Coronary artery (tissue), 2 donors: ENCODE measurements at places on chromosomes 4 and X.

DNA sequence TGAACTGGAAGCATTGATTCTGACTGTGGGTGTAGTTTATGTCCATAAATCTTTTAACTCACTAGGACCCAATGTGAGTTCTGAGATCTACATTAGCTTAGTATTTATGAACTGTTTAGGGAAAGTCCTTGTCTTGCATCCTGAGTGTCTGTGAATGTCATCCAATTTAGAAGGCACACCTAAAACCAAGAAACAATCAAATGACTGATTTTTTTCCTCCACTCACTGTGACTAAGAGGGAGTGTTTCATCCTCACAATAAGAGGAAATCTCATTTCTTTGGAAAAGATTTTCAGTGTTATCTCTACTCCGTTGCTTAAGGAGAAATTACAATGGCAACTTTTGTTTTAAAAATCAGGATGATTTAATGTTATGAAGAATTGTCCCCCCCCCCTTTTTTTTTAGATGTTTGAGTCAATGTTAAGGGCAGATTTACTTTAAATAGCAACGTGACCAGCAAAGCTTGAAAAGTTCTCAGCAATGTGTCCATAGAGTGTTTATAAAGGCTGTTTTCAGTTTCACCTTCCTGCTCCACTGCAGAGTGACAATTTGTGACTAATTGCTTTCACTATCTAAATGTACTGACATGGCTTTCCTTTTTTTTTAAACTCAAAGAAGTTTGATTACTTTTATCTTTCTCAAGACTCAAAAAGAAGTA lies 173.0 kb downstream of the SPCS3 start:
- DNase-seq = no peak

GRCh38 chrX:97374266-97374665 lies 490.6 kb downstream of the RPA4 start:
- no peak for DNase-seq

GRCh38 chr4:19366916-19367315 lies 884.8 kb upstream of the SLIT2 start:
- DNase-seq = no peak

DNA sequence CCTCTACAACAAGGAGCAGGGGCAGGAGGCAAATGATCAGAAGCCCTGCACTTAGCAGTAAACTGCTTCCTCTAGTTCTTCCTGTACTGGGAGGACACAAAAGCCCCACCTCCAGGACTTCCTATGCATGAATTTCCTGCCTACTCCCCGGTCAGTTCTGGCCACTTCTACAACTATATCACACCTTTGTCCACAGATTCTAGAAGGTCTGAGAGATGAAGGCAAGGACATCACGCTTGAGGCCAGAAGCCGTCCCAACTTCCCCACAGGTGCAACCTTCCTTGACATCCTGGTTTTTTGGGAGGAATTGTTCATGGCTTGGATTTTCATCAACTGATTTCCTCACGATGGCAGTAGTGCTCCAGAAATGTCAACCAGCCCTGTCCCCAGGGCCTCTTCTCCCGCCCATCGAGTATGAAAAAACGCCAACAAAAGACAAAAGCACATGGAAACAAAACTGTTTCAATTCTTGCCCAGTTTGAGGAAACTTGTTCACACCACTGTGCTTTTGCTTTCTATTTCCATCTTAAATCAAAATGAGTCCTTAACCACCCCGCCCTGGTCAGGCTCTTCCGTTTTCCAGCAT lies 206.5 kb upstream of the STK26 start:
- DNase-seq = no peak

DNA sequence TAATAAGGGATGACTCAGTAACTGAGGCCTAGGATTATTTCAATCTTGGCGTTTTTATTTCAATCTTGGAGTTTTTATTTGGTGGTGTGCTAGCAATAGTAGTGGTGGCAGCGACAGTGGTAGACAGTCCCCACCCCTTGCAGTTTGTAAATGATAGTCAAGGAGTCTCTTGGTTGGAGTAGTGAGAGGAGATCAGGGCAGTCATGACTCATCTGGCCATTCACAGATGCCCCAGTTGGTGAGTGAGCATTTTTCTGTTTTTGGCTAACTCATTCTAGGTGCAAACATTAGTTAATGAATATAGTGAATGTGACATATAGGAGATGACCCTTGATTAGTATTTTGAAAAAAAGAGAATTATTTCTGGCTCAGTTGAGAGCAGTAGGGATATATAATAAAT lies 93.5 kb upstream of the ADAD1 start:
- DNase-seq = no peak

- DNase-seq = no peak
Observed at GRCh38 chr4:183448436-183448835, 4.0 kb downstream of the CDKN2AIP start.

- no peak for DNase-seq
Observed at GRCh38 chr4:74262522-74262921, 45.7 kb upstream of the EPGN start.

DNA sequence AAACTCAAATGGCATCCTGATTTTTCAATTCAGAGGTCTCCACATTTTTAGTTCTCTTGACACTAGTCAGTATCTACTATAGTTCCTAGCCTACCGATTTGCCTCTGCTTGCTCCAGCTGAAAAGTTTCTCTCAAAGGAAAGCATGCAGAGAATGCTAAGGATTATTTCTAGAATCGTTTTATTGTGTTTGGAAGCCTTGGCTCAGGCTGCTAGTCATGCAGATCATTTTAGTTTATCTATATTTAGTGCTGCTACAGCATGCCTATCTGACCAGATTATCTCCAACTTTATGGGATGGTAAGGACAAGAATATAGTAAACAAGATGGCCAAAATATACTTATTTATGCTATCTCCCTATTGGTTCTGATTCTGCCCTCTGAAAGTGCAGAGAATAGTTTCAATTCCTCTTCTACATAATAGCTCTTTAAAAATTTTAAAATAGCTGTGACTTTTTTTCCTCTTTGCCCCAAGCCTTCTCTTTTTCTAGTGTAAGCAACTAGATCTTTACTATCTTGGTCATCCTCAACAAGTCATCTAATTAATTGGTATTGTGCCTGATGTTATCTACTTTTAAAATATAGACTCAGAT lies 15.7 kb upstream of the DRP2 start:
- DNase-seq = no peak

DNA sequence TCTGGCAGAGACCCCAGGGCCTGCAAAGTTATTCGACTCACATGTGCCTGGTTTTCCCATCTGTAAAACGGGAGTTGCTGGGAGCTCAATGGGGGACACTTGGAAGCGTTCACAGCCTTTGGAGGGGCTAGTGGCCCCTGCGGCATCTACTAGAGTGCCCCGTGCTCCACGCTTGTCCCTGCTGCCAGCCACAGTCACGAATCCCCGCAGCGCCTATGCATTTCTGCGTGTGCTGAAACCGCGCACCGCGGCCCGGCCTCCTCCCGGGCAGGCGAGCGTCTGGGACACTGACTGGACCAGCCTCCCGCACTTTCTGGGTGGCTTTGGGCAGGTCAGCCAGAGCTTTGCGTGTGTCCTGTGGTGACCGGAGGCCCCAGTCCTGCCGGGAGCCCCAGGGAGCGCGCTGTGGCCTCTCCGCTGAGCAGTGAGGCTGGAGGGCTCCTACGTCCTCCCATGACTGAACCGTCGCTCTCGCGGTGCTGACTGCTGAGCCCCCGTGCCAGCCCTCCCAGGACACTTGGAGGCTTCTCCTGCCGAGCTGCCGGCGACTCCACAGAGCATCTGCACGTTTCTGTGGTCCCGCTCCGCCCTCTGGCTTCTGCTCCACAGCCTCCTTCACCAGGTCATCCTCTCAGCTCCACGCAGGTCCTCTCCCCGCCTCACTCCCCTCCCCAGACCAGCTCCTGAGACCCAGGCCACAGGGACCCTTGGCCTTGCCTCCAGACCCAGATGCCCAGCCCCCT lies 36.3 kb downstream of the PIGG start:
- DNase-seq = no peak

GRCh38 chr4:114077610-114078009 lies 98.2 kb upstream of the ARSJ start:
- no peak for DNase-seq

DNA sequence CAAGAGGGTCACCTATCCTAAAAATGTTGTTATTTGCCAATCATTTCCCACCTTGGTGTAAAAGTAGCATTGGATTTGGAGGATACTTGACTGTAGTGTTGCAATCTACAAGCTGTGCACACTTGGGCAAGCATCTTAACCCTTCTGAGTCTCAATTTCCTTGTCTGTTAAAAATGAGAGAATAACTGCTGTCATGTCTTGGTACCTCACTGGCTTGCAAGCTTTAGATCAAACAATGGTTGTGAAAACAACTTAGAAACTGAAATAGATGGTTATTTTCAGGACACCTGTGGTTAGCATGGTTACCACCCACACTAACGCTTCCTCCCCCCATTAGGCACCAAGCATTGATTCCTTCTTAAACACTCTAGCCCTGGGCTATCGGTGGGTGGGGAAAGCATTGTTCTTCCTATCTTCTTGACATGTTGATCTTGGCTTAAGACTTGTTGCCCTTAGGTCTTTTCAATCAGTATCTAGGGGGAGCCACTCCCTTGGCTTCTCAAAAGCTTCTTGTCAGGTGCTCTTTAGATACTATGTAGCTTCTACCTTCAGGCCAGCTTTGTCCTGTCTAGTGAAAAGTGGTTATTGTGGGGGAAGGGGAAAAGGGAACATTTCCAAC lies 10.6 kb upstream of the AMOT start:
- DNase-seq = no peak

DNA sequence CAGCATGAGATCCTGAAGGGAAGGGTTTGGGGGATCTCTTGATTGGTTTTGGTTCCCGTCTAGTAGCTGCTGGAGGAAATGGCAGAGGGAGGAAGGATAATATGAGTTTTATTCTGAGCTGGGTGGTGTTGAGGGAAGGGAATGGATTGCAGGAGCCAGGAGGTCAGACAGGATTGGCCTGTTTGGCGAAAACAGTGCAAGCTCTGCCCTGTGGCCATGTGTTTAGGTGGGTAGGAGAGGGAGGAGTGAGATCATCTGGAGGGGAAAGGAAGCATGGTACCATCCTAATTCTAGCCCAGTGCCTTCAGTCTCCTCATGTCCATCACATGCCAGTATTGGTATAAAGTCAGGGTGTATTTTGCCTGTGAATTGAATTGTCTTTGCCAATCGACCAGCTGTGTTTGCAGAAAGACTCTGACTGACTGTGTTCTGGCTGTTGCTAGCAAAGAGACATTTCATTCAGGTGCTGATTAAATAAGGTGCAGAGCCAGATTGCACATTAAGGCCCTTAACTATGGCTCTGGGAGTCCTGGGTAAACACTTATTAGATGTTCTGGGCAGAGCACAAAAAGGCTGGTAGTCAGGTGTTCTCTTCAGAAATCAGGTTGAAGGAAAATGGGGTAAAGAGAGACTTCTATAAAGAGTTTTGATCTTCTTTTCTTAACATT lies 10.0 kb downstream of the TMEM164 start:
- DNase-seq = no peak

DNA sequence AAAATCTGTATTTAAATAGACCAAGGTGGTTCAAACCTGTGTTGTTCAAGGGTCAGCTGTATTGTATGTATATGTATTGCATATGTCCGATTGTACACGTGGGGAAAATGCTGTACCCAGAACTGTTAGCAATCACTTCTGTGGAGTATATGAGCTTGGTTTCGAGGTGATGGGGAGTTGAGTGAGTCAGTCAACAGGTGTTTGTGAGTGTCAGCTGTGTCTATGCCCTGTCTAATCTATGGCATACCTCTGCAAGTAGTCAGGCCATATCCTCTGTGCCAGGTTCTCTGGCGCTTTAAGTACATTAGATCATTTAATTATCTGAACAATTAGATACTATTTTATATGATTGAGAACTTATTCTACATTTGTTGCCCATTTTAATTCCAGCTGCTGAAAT lies 7.4 kb downstream of the ZRSR2 start:
- no peak for DNase-seq

DNA sequence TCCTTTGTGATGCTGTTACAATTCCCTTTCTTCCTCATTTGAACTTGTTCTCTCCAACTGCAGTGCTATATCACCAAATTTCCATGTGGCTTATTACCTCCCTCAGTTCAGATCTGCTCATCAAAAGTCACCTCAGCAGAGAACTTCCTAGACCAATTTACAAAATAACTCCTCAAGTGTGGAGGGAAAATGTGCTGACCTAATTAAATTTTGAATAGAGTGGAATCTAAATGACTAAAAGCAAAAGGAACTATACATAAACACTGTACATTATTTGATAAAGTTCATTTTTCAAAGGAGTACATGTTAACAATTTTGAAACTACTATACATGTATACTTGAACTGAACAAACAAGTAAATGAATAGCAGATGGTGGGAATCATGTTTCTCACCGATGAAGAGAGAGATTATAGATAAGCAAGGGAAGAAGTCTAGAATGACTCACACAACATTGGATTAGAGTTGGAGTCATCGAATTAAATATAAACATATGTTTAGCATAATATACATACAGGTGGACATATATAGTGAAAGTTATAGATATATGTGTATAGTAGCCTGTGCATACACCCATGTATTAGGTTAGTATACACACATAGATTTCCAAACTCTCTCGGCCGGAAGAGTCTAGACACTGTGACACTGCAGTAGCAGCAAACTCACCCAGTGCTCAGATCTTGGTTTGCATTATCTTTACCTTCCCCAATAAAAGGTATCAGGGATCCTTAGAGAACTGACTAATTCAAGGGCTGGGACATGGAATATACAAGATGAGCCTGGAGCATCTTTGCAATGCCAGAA lies 318.7 kb downstream of the PCDH18 start:
- no peak for DNase-seq

GRCh38 chrX:19183761-19184477 lies 61.7 kb upstream of the ADGRG2 start:
- no peak for DNase-seq
